ENCODE measurements at places on chromosomes 11 and 22. TPM values are rescaled to one million over a fixed set of nuclear protein-coding genes. Genes with fewer than 3 reads are reported as not detected.

GRCh38 chr11:8083871-8084281 lies 2.9 kb downstream of the TUB start:
- DNase-seq: no peak

GRCh38 chr11:117121176-117121575 lies 22.9 kb upstream of the PAFAH1B2 start:
- DNase-seq: no peak

DNA sequence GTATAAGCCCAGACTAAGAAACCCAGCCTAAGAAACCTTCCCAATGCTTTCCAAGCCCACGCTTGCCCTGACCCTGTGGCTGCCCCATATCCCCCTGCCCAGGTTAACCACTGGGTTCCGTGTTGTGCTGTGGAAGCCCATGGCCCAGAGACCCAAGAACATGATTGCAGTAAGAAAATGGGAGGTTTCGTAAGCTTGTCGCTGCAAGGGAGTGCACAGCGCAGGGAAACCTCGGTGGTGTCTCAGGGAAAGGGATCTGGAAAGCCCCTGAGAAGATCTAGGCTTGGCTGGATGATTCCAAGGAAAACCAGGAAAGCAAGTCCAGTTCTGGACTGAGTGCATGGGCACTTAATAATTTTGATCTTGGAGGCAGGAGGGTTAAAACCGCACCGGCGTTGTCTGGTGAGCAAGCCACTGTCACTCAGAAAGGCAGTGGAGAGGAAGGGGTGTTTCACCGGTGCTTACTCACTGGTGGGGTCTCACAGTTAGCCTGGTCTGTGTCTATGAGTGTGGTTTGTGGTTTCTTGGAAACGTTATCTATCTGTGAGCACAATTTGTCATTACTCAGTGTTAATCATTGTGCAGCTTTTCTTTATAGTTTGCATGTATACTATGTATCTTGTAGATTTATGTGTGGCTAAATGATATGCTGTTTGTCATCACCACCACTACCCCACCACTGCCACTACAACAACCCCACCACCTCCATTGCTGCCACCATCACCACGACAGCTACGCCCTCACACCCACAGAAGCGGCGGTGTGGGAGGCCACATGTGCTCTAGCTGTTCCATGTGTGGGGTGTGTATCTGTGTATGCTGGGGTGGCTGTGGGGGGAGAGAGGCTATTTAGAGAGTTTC lies 53.3 kb upstream of the PRDM11 start:
- no peak for DNase-seq

DNA sequence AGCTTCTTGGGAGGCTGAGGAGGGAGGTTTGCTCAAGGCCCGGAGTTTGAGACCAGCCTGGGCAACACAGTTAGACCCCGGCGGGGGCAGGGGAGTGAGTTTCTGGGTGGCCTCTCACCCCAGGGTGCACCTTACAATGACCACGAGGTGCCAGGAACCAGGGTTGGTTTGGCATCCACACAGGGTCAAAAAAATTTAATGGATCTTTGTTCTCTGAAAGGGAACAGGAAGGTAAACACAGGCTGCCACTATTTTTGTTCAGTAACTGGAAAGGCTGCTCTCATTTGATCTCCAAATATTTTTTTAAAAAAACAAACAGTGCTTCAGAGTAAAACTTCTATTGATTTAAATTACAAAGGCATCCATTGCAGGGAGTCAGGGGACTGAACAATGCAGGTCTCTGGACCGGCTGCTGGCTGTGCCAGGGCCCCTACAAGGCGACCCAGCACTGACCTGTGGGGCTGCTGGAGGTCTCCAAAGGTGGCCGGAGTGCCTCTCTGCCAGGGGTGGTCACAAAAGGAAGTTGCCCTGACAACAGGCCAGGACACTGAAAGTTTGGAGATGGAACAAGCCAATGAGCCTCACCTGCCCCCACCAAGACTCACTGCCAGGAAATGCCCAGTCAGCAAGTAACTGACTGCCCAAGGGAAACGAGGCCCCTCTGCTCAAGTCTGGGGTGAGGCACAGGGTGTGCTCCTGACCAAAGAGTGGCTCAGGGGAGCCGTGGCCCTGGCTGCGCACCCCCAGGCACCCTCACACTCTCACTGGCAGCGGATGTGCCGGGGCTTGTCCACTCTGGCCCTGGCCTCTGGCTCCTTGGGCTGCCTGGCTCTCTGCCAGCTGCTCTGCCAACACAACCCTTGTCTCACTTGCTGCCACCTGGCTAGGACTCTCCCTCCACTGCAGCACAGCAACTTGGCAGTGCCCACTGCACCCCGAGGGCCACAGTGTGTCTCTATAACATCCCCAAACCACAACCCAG lies 51.8 kb downstream of the ARFGAP3 start:
- DNase-seq: peak; percentile 61

DNA sequence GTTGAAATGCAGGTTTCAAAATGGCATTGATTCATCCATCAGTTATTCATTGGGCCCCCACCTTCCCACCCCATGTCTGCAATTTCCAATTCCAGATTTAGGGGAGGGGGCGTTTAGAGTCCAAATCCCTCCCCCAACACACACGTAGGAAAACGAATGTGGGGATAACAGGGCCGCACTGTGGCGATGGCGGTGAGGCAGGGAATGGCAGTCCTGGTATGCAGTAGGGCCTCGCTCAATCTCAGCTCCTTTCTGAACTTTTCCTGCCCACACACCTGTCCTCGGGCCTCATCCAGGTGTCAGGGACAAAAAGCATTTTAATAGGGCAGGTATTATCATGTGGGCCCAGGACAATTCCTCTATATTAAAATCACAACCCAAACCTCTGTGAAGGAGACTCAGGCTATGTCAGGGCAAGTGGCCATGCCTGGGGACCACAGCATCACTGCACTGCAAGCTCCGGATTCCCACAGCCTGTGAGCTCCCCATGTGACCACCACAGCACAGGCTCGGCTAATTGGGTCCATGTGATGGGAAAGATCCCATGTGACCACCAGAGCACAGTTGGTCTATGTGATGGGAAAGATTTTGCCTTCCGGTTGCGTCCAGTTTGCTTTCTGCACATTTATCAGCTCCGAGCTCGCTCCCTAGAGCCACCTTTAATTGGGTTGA lies 44.5 kb downstream of the RTL6 start:
- no peak for DNase-seq

DNA sequence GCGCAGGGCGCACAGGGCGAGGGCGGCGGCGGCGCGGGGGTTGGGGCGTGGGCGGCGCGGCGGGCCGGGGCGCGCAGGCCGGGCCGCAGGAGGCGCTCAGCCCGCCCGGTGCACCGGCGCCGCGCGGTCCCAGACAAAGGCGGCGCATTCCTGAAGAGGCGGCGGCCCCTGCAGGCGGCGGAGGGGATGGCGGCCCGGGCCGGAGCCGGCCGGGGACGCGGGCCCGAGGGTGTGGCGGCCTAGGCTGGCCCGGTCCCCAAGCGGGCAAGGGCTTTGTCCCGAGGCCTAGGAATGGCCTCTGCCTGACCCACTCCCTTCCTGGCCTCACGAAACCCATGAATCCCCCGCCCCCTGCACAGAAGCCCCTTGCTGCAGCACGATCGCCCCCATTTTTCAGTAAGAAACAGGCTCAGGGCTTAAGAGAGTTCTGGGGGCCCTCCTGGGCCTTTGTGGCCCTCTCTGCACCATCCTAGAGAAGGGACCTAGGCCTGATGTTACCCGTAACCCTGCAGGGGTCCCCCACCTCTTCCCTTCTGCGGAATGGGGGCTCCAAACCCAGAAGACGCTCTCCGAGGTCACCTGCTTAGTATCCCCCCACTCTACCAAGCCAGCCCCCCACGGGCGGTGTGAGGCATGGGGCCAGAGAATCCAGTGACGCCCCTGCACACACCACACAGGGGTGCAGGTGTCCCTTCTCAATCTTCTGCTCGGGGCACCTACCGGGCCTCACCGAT lies at the start of gene RTN4R:
Gene RTN4R (minus strand): TSS at position 40 of the 734 bp plus-strand sequence. CDS start 226 bp downstream, outside the sequence.
- peak; percentile 71 for DNase-seq

GRCh38 chr22:35521358-35522224 lies 19.0 kb upstream of the RASD2 start:
- DNase-seq: no peak

DNA sequence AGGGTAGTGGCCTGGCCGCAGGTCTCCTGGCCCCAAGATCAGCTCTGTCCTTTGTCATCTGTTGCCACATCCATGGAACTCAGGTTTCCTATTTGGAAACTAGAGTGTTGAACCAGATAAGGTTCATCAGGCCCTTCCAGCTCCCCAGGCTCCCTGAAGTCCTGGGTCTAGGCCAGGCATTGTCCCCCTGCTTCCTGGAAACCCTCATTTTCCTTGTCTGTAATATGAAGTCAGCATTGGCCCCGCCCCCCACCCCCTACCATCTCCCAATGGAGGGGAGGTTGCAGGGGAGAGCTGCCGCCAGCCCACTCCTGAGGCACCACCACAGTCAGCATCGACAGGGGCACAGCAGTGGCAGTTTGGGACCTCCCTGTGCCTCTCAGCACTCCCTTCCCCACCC lies 9.0 kb upstream of the MS4A10 start:
- DNase-seq: no peak

DNA sequence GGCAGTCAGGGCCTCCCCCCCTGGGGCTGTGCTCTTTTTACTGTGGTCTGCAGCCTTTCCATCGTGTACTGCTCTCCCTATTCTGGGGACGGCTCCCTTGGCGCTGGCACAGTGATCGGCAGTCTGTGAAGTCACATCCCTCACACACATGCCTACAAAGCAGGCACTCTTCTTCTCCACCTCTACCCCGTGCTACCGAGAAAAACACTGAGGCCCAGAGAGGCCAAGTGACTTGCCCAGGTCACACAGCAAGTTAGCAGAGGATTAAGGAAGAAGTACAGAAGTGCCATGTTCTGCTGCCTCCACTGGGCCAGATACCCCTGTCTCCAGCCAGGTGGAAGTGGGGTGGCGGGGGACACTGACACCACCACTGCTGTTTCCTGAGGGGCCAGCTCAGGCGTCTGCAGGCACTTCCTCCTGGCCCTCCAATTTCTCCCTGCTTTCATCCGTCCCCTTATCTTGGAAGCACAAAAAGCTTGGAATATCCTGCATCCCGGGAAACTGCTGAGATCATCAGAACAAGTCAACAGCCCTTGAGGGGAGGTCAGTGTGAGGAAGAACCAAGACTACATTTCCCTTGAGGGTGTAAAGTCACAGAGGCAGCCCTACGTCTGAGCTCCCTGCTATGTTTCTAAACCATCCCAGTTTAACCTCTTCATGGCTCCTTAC lies 30.2 kb upstream of the KLHL35 start:
- no peak for DNase-seq

DNA sequence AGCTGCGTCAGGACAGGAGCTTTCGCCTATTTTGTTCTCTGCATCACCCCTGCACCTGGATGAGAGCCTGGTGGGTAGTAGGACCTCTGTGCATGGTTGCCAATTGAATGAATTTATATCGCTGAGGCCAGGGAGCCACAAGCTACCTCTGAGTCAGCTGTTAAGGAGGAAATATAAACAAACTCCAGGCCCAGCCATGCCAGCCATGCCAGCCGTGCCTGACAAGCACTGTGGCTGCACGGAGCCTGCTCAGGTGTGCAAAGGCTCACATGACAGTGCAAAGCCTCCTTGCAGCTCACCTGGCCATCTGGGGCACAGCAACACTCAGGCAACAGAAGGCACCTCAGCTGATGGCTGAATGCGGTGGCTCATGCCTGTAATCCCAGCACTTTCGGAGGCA lies 33.7 kb upstream of the LINC01488 start:
- DNase-seq: no peak

DNA sequence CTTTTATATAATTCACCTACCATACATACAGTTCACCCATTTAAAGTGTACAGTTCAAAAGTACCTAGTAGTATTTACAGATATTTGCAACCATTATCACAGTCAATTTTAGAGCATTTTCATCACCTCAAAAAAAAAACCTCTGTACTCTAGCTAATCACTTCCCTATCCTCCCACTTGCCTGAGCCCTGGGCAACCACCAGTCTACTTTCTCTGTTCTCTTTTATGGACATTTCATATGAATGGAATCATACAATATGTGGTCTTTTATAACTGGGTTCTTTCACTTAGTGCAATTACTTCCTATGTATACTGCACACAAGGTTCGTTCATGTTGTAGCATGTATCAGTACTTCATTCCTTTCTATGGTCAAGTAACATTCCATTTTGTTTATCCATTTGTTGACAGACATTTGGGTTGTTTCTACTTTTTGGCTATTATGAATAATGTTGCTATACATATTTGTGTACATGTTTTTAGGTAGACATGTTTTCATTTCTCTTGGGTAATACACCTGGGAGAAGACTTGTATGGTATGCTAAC lies 17.8 kb upstream of the NEU3 start:
- no peak for DNase-seq

DNA sequence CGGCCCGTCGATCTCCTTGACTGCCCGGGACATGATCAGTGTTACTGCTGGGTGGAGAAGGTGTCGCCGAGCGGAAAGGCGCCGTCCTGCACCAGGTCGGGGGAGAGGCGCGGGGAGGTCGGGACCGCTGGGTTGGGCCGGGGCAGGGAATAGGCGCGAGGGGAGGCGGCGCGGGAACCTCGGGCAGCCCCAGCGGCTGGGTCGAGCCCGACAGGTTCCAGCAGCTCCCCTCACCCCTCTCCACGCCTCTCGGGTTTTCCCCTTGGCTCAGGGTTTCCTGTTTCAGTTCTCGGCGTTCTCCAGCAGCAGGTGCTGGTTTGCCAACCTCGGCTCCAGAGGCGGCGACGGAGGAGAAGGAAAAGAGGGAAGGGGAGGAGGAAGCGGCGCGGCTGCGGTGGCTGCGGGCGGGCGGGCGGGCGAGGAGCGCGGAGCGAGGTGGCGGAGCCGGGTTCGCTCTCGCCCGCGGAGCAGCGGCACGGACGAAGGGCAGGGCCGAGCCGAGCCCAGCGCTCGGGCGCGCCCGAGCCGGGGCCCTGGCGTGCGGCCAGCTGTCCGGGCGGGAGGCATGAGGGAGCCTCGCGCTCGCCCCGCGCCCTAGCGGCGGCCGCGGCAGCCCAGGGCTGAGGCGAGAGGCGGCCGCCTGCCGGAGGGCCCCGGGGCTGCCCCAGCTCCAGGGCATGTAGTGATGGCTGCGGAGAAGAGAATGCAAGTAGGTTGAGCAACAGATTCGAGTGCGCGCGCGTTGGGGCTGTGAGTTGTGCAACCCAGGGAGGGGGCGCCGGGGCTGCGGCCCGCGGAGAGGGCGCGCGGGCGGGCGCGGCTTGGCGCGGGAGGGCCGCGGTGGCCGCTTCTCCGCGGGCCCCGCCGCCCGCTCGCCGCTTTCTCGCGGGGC lies at the start of gene ZC3H12C:
Gene ZC3H12C (plus strand): TSS at position 878 of the 892 bp plus-strand sequence. CDS start 20 bp downstream, outside the sequence.
- peak; percentile 87 for DNase-seq

GRCh38 chr11:120713296-120713695 lies 201.7 kb downstream of the GRIK4 start:
- DNase-seq: no peak

The DAGLA gene
- 3.0 TPM for total RNA-seq

The CBX7 gene
- 77.1 TPM for total RNA-seq

The EHBP1L1 gene
- total RNA-seq: 113 TPM

The SLC22A12 gene
- not detected for total RNA-seq

The FAM180B gene
- not detected for total RNA-seq

Measured in heart right ventricle (tissue), 16 donors.